ENCODE measurements at places on chromosomes 6 and 20.
A peak's percentile ranks its signal among the peaks of the same experiment; 100 is the strongest.

DNA sequence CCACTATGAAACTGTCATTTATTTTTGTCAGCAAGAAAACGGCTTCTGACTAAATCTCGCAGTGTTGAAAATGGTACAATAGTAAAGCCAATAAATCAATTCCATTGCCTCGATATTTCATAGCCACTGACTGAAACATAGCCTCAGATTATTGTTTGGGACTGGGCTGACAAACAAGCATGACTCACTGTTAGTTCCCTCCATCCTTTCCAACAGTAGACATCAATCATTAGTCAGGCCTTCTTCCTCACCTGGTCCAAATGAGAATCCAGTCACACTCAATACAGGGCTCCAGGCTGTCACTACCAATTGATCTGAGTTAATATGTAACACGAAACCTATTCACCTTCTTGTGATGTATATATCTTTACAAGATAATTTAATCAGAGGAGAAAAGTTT lies 66.1 kb downstream of the ADGRB3 start:
- no peak for DNase-seq

GRCh38 chr6:158565482-158566040 lies 5.7 kb downstream of the TMEM181 start:
- no peak for DNase-seq

DNA sequence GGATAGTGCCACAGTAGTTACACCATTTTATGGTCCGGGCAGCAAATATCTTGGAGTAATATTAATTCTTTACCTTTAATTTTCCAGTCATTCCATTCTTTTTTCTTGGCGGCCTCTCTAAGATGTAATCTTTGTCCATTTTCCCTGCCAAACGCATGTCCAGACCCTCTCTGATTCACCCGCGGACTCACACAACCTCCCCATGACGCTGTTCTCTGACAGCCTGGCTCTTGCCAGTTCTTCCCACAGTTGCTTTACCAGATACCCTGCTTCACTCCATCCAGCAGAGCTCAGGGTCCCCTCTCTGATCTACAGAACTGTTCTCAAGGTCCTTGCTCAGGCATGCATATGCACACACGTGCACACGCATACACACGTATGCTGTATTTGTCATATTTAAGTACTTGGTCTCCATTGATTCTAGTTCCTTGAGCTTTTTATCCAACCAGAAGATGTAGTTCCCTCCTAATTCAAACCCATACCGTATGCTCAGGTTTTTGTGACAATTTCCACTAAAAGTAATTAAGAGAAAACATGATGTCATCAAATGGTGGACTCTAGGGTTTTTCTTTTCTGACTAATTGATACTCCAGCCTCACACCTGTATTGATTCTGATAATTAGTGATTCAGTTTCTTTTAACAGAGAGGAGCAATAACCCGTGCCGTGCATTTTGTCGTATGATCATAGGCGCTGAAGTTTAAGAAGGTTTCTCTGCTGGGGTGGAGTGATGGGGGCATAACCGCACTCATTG lies 10.0 kb downstream of the BPHL start:
- DNase-seq = no peak

GRCh38 chr6:131740161-131740560 lies 29.3 kb upstream of the CTAGE9 start:
- no peak for DNase-seq

DNA sequence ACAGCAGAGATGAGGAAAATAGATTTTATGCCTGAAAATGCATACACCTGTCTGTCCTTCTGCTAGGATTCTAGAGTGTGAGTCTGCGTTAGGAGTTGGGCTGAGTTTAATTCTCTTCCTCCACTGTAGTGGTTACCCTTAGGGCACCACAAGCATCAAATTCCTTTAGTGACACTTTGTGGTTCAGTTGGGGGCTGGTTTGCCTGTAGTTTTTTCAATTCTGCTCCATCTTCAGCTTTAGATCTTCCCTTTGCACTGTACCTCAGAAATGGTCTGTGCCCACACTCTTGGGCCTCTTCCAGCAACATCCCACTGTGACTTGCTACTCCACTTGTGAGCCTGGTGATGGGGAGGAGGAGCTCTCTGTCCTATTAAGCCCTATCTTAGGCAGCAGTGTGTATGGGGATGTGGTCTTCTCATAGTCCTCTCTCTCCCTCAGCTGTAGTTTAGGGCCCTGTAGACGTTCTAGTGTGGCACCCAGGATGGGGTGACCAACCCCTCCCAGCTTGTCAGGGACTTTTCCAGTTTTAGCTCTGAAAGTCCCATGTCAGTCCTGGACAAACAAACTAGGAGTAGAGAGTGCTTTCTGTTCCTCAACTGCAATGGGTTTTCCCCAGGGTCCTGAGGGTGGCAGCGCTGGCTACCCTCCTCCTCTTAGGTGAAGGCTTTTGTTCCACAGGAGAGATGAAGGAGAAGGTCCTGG lies 19.7 kb upstream of the OGFRL1 start:
- DNase-seq = no peak

DNA sequence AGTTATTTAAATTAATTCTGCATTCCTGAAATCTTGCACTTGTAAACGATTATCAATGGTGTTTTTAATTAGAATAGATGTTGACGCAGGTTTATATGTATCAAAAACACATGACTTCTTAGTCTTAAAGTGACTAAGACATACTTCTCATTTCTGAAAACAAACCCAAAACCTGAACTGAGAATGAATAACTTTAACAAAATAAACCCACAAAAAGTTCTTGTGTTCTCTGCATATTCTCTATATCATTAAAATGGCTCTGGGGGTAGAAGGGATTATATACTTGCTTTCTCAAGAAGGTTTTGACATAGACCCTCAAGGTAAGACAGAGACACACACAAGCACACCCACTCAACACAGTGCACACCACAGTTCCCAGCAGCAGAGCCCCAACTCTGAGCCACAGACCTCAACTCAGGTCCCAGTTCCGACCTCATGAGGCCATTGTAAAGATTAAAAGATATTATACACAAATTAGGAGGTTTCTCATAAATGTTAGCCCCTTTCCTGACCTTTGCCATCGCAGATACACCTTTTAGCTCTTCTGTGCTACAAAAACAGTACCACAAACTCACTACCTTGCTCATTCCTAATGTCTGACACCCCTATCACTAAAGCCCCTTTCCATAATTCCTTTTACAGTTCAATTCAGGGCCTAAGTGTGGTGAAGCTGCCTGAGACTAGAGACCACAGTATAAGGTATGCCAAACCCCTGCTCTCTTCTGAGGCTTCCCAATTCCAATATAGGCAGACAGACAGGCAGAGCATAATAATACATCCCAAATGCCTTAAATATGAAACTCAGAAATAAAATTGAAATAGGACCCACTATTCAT lies 267.8 kb downstream of the PTPRK start:
- peak; percentile 6 for DNase-seq

DNA sequence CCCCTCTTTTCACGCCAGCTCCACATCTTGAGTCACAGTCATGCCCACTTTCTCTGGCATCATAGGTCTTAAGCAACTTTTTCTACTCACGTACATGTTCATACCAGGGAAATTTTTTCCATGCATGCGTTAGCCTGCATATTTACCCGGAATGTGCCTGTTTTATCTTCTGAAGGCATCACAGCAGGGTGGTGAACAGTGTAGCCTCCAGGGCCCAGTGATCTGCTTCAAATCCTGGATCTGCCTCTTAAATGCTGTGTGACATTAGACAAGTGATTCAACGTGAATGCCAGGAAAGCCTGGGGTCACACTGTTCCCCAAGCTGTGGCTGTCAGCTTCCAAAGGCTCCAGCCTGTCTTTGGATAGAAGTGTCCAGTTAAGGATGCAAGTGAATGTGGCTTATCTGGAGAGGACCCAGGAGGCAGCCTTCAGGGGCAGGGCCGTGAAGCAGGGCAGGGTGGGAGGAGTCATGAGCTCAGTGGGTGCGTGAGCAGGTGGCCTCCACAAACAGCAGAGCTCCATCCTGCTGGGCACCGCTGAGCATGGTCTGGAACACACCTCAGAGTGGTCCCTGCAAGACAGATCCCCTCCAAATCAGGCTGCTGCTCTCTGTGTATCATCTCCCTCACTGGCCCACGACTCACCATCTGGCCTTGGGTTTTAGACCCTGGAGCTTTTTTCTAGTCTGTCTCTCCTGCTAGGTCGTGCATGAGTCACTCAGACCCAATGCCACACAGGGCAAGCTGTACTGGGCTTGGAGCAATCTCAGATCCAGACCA lies 30.4 kb upstream of the CD93 start:
- no peak for DNase-seq

- no peak for DNase-seq
Observed at GRCh38 chr6:117506907-117507306, 24.4 kb downstream of the DCBLD1 start.

DNA sequence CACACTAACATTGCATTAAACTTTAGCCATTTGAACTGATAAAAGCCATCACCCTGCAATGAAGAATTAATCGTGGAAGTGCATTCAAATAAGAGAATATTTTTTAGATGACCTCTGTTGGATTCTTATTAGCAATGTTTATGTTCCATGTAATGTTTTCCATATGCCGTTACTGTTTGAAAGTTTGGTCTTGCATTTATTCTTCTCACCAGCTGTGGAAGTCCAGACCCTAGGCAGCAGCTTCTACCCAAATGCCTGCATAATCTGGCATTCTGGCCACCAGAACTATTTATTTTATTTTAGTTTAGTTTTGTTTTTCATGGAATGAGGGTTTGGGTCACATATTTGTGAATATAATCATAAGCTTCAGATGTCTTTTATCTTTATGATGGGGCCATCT lies 140.4 kb downstream of the SAMD5 start:
- DNase-seq = no peak

DNA sequence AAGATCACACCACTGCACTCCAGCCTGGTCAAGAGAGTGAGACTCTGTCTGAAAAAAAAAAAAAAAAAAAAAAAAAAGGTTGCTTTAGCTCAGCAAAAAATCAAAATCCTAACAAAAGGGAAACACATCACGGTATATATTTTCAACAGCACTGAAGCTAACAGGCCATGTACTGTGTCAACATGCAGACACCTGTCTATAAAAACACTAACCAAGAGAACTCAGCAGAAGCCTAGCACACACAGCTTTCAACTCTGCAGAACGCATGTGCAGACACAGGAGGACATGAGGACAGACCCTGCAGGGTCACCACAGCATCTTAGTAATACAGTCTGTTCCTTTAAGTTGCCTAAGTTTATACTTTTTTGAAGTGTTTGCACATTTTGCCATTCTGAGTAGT lies 13.5 kb downstream of the NINL start:
- DNase-seq = no peak

GRCh38 chr6:131886517-131886916 lies 64.7 kb downstream of the CCN2 start:
- DNase-seq = no peak

GRCh38 chr6:144886682-144887081 lies 601.5 kb downstream of the UTRN start:
- no peak for DNase-seq

DNA sequence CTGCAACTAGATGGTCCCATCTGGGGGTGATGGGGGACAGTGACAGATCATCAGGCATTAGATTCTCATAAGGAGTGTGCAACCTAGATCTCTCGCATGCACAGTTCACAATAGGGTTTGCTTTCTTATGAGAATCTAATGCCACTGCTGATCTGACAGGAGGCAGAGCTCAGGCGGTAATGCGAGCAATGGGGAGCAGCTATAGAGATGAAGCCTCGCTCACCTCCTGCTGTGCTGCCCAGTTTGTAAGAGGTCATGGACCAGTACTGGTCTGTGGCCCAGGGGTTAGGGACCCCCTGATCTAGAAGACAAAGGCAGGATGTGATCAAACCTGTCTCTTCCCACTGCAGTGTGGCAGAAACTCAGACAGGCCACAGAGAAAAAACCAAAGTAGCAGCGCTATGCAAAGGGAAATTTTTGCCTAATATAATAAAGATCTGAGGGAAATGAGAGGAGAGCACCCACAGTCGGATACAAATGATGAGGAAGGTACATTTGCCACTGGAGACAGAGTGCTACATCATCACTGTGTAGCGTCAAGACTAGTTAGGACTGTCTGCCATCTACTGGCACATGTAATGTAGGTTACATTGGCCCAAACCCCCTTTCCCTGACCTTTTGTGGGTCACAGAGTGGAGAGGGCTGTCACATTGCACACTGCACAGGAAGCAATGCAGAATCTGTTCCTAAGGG lies 4.1 kb upstream of the LY86 start:
- no peak for DNase-seq
